ENCODE measurements at places on chromosomes 13 and 19. TPM values are rescaled to one million over a fixed set of nuclear protein-coding genes. Genes with fewer than 3 reads are reported as not detected.

- DNase-seq, result peak; percentile 9
Observed at GRCh38 chr19:30224689-30225606, 147.2 kb upstream of the ZNF536 start.

DNA sequence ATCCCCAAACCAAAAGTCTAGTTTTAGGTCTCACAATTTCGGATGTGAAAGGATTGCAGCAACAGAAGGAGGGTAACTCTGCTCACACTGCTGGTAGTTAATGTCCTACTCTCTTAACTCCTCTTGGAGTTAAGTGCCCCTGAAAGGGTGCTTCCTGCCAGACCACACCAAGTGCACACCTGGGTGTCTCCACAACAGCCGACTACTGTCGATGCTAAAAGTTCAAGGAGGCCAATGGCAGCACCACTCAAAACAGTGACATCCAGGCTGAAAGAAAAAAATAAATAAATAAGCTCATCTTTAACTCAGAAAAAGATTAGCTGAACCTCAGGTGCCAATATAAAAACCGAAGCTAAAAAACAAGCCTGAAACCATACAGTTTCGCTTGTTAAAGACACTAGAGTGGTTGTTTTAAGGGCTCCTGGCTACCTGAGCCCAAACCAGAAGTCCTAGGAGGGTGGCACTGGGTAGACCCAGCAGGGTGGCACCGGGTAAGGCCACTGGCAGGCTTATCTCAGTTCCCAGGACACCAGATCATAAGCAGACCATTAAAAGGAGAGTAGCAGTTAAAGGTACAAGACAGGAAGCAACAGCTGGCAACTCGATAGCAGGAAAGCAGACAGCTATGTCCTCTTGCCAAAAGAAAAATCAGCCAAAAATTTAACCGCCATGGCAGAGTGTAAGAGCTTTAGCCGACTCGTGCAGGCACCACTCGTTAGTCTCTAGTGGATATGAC, 39.3 kb downstream of the BRD4 start:
- peak; percentile 44 for DNase-seq

GRCh38 chr13:46598140-46598819, 45.3 kb downstream of the LRCH1 start:
- peak; percentile 65 for DNase-seq

DNA sequence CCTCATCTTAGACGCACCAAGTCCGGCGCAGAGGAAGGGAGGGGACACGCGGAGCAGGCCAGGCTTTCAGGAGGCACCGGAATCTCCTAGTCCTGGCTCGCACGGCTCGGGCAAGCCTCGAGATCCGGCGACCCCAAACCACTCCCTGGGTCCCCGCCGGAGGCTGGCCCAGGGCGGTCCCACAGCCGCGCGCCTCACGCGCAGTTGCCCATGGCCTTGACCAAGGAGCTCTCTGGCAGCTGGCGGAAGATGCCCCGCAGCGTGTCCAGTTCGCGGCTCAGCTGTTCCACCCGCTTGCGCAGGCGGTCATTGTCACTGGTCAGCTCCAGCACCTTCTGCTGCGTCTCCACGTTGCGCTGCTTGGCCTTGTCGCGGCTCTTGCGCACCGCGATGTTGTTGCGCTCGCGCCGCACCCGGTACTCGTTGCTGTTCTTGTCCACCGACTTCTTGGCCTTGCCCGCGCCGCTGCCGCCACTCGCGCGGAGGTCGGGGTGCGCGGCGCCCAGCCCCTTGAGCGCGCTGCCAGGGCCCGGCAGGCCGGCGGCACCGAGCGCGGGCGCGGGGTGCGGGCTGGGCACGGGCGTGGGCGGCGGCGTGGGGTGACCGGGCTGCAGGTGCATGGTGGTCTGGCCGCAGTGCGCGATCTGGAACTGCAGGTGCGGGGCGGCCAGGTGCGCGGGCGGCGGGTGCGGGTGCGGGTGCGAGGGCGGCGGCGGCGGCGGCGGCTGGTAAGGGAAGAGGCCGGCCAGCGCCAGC, 1.0 kb downstream of the CEBPA start:
- DNase-seq, result no peak

- DNase-seq, result no peak
Observed at GRCh38 chr19:32743021-32743420, 23.5 kb downstream of the TDRD12 start.

DNA sequence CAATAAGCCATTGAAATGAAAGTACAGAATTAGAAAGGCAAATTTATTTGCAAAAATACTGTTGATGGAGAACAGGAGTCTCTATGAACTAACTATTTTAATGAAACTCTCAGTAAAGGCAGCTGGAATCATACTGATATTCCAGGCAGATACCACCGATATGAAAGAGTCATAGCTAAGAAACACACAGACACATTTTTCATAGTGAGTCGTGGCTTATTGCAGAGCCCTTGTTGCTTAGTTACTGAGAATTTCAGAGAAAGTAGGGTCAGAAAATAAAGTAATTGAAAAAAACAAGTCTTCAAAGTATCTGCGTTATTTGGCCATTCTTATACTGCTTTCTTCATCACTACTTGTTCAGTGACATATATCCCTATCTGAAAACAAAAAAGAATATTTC, 1890.9 kb downstream of the PCDH9 start:
- no peak for DNase-seq

- DNase-seq, result no peak
Observed at GRCh38 chr13:39321574-39321973, 281.4 kb downstream of the LHFPL6 start.

DNA sequence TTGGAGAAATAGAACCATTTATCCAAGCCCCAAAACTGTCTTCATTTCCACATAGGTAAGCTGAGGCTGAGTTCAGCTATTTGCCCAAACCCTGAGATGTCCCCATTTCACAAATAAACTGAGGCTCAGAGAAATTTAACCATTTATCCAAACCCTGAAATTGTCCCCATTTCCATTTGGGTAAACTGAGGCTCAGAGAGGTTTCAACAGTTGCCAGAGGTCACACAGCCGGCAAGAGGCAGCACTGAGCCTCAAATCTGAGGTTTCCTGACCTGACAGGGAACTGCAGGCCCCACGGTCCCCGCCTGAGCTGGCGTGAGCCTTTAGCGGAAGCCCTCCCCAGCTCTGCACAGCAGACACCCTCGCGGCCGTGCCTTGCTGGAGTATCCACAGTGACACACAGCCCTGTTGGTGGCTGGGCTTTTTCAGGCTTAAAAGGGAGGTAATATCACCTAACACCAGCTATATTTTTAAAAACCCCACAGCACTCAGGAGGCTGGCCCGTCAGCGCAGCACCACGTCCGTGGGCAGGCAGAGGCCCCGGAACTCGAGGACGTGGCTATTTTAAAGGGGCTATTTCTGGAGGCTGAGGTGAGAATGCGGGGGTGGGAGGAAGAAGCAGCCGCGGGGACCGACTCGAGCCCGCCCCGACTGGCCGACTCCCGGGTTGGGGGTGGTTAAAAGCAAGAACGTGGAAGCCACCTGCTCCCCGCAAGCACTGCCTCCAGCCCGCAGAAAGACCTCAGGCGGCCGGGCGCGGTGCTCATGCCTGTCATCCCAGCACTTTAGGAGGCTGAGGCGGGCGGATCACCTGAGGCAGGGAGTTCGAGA, 18.5 kb downstream of the PTPRS start:
- DNase-seq, result no peak

- DNase-seq, result peak; percentile 72
Observed at GRCh38 chr19:41352609-41353465, 885 bp downstream of the TGFB1 start.

DNA sequence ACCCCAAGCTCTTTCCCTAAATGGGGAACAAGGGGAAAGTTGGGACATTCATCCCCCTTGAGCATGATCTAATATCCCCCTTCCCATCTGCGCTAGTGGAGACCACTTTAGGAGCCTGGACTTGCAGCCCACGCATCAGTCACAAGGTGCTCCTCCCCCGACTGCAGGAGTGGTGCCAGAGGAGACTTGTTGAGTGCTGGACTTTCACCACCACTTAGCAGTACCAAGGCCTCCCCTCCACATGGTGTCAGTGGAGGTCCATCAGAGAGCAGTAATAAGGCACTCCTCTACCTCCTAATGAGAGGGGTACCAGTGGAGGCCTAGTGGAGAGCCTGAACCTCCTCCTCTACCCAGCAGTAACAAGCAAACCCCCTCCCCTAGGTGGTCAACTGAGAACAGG, 22.5 kb downstream of the CAB39L start:
- DNase-seq, result peak; percentile 17

GRCh38 chr13:30081331-30081730, 226.0 kb downstream of the KATNAL1 start:
- DNase-seq, result no peak

DNA sequence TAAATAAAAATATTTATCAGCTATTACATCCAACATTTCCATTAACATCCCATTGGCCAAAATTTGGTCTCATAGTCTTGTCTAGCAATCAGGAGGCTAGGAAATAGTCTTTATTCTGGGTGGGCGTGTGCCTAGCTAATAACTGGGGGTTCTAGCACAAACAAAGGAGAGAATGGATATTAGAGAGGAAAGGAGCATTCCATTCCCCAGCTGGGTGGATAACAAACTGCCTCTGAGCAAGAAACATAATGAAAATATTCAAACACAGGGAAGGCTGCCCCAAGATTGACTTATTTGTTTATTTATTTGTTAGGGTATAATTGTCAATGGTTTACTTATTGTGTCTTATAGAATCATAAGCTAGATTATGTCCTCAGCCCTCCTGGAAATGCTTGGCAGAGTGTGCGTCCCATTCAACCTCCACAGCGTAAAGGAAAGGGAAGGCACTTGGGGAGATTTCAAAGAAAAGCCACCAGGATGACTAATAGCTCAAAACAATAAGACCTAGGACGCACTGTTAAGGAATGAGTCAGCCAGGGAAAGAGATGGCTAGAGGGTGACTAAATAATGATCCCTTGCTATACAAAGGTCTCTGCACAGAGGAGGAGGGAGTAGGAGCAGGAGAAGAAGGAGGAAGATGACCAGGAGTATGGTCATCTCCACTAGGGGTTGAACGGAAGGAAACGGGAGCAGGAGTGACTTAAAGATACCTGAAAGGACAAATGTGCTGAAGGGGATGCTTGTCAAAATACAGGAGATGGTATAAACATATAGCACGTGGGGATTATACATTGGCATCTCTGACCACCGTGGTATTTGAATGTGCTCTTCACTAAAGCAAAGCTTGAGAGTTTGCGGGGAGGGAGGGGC, 23.5 kb upstream of the USP12 start:
- DNase-seq, result peak; percentile 97

- no peak for DNase-seq
Observed at GRCh38 chr13:107961849-107962608, 253.3 kb downstream of the LIG4 start.

DNA sequence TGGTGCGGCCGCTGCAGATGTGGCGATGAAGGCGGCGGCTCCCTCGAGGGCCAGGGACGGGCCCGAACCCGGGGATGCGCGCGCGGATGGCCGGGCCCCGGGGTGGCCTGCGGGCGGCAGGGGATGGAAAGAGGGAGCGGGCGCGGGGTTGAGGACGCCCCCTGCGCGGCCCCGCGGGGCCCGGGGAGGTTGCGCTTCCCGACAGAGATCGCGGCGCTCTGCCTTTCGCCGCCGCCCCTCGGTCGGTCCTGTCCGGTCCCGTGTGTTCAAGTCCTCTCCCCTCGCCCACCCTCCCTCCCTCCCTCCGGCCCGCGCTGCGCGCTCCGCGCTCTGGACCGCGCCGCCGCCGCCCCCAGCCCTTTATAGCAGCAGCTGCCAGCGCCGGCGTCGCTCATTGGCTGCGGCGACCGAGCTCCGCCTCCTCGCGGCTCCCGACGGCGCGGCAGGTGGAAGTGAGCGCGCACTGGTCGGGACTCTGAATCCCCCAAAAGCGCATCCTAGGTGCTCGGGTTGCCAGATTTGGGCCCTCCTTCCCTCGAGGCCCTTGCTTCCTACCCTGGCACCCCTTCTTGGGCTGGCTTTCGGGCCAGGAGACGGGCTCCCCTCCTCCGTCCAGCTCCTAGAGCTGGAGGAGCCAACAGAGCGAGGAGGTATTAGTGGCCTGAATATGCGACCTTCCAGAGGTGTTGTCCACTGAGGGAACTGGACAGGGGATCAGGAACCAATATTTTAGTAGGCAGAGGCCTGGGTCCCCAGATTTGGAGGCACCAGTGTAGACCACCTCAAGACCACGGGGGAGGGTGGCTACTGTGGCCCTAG, at the start of gene ELAVL3:
ELAVL3 (minus strand) TSS at position 332 of the 819 bp plus-strand sequence. CDS start 438 bp downstream, outside the sequence.
- no peak for DNase-seq

DNA sequence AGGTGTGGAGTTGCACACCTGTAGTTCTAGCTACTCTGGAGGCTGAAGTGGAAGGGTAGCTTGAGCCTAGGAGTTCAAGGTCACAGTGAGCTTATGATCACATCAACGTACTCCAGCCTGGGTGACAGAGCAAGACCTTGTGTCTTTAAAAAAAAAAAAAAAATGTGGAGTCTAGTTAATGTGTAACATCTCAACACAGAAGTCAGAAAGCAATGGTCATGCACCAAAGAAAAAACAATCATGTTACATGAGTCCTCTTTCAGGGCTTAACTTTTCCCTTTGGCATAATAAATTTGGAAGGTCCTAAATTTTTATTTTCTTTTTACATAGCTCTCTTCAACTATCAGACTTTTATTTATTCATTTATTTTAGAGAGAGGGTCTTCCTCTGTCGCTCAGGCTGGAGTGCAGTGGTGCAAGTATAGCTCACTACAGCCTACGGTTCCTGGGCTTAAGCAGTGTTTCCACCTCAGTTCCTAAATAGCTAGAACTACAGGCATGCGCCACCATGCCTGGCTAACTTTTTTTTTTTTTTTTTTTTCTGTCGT, 22.3 kb downstream of the SETDB2 start:
- DNase-seq, result no peak

DNA sequence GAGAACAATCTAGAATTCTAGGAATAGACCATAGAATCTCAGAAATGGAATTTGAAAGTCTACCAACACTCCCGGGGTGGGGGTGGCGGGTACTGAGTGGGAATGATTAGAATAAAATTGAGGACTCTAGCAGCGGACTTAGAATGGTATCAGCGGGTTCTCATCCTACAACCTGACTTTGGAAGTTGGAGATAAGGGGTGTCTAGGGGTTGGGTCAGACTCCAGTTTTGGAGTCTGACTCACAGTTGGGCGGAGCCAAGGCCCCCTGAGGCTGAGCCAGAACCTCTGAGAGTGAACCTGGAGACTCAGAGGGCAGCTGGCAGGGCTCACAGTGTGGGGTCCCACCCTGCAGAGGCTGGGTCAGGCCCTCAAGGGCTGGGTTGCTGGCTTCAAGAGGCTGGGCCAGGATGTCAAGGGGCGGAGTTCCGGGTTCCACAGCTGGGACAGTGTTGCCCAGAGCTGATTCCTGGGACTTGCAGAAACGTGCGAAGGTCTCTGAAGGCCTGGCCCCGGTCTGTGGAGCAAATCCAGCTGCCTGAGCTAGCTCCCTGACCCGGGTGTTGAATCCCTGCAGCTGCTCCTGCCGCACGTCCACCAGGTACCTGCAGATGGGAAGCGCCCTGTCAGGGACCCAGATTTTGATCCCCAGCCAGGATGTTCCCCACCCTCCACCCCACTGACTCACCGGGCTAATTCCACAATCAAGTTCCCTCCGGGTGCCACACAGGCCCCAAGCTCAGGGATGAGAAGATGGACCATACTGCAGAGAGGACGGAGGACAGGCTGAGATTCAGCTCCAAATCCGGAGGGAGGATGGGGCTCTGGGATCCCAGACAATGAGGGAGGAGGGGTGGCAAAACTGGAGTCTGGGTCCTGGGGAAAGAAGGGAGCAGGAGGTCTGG, 1.6 kb upstream of the TNNI3 start:
- DNase-seq, result no peak

GRCh38 chr19:36638862-36639510, 27.7 kb downstream of the ZNF461 start:
- DNase-seq, result peak; percentile 5

Gene GPR4
- 3.2 TPM for total RNA-seq

Gene RNASEH2B
- 25.1 TPM for total RNA-seq

Gene CPB2
- total RNA-seq, result not detected

Gene SYT3
- not detected for total RNA-seq

Gene IL11
- not detected for total RNA-seq

Gene PSG11
- not detected for total RNA-seq

All from dermis blood vessel endothelial cell (primary cell).